SJCRH30 (cell line): ENCODE measurements at places on chromosomes 3 and 15.

- DNase-seq = no peak
Observed at GRCh38 chr3:171472552-171472951, 12.3 kb upstream of the TNIK start.

- no peak for DNase-seq
Observed at GRCh38 chr3:156643729-156644389, 30.5 kb upstream of the TIPARP start.

DNA sequence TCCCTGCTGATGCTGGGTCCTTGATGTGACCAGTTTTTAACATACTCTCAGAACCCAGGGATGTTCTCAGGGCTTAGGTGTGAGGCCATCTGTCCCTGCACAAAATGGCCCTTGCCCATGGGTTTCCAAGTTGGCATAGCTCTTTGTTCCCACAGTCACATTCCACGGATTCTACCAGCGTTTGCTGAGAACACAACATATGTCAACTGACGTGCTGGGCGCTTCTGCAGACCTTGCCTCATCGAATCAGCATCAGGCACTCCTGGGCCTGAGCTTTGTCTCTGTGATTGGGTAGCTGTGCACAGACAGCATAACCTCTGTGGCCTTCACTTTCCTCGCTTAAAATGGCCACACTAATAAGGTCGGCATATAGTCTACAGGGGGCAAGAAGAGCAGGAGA lies 69.0 kb downstream of the MGLL start:
- DNase-seq = no peak

DNA sequence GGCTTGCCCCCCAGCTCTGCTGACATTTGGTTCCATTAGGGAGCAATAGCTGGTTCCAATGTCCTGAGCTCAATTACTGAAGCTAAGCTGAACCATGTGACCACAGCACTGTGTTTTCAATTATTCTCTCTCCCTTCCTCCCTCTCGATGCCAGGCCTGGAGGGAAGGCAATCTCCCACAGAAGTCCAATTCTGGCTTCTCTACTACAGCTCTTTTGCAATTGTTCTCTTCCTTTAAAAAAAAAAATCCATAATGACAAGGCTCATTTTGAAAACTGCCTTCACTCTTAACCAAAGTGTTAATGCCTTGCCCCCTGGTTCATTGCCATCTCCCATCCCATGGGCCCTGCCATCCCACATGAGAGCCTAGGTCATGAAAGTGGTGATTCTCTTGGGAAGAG lies 24.8 kb downstream of the IL16 start:
- no peak for DNase-seq

DNA sequence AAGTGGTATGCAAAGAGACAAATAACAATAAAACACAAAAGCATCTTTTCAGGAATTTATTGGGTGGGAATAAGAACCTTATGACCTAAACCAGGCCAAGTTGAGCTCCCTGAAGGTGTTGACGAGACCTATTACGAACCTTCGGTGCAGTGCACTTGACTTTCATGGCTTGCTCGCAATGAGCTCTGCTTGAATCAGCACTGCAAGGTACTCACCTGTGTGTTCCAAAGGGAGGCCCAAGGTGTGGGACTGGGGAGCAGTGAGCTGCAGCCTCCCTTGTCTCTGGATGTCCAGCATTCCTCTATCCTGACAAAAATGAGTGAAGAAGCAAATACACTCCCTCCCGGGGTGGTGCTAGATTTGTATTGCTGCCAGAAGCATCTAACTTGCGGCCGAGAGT lies at the start of gene MDFIC2:
MDFIC2 (minus strand) TSS at position 303 of the 400 bp plus-strand sequence. CDS start 665 bp downstream, outside the sequence.
- DNase-seq = no peak

DNA sequence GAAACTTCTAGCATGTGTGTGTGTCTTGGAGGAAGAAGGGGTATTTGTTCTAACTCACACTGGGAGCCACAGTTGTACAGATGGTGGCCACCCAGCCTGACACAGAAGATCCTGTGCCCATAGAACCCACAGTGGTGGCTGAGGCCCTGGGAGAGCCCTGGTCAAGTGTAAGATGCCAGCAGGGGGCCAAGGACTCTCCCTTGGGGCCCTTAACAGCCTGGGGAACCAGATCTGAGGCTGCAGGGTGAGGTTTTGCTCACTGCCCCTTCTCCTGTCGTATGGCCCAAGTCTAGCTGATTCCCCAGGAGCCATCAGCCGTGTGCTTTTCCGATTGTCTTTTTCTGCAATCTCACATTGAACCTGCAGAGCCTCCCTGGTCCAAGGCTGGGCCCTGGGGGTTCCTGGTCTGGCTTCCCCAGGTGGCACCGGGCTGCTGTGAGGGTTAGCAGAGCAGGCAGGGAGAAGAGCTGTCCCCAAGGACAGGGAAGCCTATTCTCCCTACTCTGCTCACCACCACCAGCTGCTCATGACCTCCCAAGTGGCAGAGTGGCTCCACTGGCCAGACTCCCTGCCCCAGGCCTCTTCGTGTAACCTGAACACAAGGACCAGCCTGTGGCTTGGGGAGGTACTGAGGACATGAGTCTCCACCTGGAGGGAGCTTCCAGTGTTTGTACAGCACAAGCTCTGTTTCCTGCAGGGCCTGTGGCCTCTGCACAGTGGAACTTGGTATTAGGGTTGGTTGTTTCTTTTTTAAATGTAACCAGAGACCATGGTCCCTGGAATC lies 51.9 kb downstream of the CA12 start:
- DNase-seq = peak; percentile 74

DNA sequence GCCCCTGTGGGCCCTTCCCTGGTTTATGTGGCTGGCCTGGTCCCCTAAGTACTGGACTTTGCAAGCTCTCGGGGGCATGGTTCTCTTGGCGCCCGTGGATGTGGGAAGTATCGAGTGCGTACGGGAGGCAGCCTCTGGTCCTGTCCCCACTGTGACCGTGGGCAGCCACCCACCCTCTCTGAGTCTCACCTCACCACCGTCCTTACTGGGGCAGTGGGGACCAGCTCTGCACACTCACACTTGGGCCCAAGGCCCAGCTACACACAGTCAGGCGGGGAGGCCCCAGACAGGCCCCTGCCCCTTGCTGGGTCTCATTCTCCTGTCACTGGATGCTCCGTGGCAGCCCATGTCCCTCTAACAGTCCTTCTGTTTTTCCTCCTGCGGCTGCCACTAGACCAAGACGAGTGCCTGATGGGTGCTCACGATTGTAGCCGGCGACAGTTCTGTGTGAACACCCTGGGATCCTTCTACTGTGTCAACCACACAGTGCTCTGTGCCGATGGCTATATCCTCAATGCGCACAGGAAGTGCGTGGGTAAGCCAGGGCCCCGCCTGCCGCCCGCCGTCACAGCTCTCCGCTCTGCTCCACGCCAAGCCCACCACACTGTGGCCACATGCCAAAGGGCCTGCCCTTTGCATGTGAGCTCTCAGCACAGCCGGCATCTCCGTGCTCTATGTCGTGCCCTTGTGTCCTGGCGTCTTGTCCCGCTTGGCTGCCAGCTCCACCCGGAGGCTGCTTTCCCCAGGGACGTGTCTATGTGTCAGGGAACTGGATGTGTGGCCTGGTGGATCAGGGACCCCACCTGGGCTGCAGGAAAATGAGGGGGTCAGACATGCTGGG lies 72.7 kb downstream of the FBLN2 start:
- no peak for DNase-seq

DNA sequence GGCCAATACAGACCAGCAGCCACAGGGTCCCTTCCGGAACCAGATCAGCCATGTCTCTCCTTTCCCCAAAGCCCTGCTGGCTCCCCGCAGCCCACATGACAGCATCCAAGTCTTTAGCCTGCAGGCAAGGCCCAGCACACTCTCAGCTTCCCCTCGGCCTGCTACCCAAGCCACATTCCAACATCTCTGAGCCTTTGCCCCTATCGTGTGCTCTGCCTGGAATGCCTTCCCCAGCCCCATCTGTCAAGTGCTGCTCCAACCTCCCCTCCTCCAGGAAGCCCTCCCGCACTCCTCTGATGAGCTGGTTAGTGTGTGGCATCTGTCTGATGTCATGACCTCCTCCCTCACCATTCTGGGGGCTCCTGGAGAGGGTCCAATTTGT lies 8.5 kb downstream of the PLXND1 start:
- peak; percentile 65 for DNase-seq

DNA sequence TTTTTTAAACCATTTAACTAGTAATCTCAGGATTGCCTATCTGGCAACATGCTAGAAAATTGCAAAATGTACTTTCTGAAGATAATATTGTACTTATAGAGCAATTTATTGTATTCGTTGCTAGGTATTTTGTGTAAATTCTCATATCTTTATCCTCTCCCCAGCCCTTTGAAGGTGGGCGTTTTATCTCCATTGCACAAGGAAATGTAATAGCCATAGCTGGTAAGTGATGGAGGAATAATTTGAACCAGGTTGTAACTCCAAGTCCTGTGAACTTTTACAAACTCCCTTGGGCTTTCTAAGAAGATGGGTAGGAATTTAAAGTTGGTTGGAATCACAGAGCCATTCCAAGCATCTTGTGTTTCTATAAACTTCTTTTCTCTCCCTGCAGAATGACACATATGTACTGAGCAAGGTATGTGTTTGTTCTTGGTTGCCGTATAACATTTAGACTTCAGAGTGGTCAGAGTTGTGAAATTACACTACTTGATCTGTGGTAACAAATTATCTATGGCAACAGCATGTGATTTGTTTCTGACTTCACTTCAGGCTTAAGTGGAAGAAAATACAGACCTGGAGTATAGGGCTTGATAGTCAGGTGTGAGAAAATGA lies 170.9 kb downstream of the AKAP13 start:
- DNase-seq = no peak

- DNase-seq = no peak
Observed at GRCh38 chr3:139129892-139130291, 85.2 kb upstream of the PRR23C start.
